Temporal lobe (tissue), 4 donors: ENCODE measurements at places on chromosomes 2 and 18. TPM values are rescaled to one million over a fixed set of nuclear protein-coding genes. Genes with fewer than 3 reads are reported as not detected.

The CPS1 gene
- total RNA-seq = 2.0 TPM

The KCNJ3 gene
- total RNA-seq = 12.5 TPM

The SERPINB7 gene
- not detected for total RNA-seq

The HOXD4 gene
- not detected for total RNA-seq

The CD302 gene
- 2.5 TPM for total RNA-seq

The ALPP gene
- total RNA-seq = not detected

The SERPINB11 gene
- not detected for total RNA-seq

The ALK gene
- total RNA-seq = 0.98 TPM

The CCDC85A gene
- total RNA-seq = 22.1 TPM

The ZNF24 gene
- total RNA-seq = 66.6 TPM

The ANKRD29 gene
- total RNA-seq = 2.0 TPM

The PLEK gene
- total RNA-seq = 1.7 TPM

The NEU2 gene
- total RNA-seq = not detected

The UGT1A3 gene
- not detected for total RNA-seq

The HNMT gene
- total RNA-seq = 34.2 TPM

The DOK6 gene
- total RNA-seq = 61.5 TPM

The FEV gene
- not detected for total RNA-seq

The SOS1 gene
- total RNA-seq = 39.8 TPM

The TMEM17 gene
- 4.4 TPM for total RNA-seq

The VWA3B gene
- total RNA-seq = 0.98 TPM

The LOXHD1 gene
- 0.25 TPM for total RNA-seq

The VIT gene
- not detected for total RNA-seq

The NRP2 gene
- 22.6 TPM for total RNA-seq

The TUBA3E gene
- not detected for total RNA-seq

The ABCG8 gene
- total RNA-seq = 0.74 TPM

The CYP1B1 gene
- total RNA-seq = 9.3 TPM

The NT5C1B gene
- total RNA-seq = not detected

The RPL31 gene
- total RNA-seq = 684 TPM

The GALNT3 gene
- total RNA-seq = 3.0 TPM
